SJSA1 (cell line): ENCODE measurements at places on chromosomes 11 and 22. TPM values are rescaled to one million over a fixed set of nuclear protein-coding genes. Genes with fewer than 3 reads are reported as not detected.

DNA sequence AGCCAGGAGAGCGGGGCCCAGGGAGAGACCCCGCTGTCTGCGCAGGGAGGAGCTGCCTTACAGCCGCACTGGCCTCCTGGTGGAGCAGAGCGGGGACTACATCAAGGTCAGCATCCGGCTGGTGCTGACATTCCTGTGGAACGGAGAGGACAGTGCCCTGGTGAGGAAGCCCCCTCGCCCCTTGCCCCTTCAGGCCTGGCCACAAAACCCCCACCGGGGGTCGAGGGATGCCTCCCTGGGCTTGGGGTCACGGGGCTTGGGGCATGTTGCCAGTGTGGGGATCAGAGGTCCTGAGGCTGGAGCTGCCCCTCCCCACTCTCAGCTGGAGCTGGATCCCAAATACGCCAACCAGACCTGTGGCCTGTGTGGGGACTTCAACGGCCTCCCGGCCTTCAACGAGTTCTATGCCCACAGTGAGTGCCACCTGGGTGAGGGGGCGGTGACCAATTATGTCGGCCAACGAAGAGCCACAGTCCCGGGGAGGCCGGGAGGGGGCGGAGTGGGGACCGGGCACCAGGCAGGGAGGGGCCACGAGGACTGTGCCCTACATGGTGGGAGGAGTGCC lies 4.2 kb downstream of the MUC5B start:
- DNase-seq = no peak

- no peak for DNase-seq
Measured at GRCh38 chr11:20008190-20008870, 151.9 kb downstream of the DBX1 start.

DNA sequence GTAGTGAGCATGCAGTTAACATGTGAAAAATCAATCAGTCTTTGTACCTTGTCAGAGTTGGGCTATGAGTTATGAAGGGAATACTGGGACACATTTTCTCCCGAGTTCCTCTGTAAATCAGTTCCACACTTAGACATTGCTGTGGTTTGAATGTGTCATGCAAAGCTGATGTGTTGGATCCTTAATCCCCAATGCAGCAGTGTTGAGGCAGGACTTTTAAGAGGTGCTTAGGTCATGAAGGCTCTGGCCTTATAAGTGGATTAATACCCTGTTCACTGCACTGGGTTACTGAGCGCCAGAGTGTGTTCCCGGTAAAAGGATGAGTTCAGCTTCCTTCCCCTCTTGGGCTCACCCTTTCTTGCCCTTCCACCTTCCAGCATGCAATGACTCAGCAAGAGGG lies 742.1 kb upstream of the TENM4 start:
- no peak for DNase-seq

DNA sequence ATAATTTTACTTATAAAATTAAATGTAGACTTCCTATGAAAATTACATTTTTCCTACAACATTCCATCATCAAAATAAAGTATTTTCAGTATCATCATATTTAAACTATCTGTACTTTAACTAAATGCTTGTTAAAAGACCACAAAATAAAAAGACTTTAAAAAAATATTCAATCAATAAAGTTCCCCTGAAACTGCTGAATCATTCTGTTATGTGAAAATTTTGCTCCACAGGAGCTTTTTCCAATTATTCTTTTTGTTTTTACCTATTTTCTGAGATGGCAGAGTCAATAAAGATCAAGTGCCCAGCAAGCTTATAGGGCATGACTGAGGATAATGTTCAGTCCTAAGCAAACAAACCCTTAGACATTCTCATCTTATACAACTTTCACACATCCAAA lies 27.3 kb downstream of the ALKBH8 start:
- no peak for DNase-seq

- peak; percentile 78 for DNase-seq
Measured at GRCh38 chr22:19962246-19962908, 20.8 kb upstream of the TXNRD2 start.

DNA sequence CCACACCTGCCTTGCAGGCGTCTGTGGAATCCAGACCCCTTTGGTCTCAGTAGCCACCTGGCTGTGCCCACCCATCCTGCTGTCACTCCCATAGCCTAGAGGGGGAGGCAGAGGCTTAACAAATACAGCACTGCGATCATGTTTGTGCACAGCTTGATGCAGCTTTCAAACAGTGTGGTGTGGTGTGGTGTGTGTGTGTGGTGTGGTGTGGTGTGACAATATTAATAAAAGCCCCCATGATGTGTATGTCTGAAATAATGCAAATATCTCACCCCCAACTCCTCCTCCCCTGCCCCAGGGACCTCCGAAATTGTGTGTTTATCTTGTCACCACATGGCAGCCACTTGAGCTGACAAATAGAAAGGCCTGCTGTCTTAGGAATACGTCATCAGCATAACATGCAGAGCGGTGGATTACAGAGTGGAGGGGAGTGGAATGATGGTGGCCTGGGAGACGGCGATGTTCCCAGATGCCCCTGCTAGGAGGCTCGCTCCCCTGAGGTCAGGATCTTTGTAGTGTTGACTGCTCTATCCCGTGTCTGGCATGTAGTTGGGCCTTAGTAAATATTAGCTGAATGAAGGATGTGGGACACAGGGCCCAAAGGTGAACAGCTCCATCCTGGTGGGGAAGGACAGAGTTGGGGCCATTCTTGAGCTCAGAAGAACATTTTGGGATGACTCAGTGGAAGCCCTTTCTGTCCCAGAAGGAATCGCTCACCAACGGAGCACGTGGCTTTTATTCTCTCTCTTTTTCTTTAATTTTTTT lies 2.8 kb downstream of the PDXP start:
- DNase-seq = peak; percentile 81

GRCh38 chr11:39442177-39442576 lies 2017.3 kb downstream of the LRRC4C start:
- no peak for DNase-seq

GRCh38 chr11:56122073-56122472 lies at the start of gene OR8H3:
TSS of gene OR8H3 (plus strand) at chr11:56122373. CDS start at chr11:56122373, 0 bp downstream.
- DNase-seq = no peak

DNA sequence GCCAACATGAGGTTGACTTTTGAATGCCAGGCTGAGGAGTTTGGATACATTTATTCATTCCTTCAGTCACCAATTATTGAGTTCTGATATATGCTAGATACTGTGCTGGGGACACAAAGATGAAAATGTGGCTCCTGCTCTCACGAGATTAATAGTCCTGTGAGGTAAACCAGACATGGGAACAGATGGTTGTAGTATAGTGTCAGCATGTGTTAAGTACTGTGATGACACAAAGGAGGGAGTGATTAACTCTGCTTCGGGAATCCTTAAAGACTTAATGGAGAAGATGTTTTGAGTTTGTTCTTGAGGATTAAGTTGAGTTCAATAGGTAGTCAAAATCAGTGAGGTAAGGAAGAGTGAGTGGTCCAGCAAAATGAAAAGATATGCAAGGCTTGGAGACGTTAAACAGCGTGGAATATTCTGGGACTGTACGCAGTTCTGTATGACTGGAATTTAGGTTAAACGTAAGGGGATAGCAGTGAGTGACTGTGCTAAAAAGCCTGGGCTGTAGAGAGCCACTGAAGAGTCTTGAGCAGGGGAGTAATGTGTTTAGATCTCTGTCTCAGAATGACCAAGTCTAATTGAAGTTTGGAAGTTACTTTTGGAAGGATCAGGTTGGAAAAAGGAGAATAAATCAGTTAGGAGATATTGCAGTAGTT lies 11.8 kb downstream of the RNF121 start:
- DNase-seq = no peak

DNA sequence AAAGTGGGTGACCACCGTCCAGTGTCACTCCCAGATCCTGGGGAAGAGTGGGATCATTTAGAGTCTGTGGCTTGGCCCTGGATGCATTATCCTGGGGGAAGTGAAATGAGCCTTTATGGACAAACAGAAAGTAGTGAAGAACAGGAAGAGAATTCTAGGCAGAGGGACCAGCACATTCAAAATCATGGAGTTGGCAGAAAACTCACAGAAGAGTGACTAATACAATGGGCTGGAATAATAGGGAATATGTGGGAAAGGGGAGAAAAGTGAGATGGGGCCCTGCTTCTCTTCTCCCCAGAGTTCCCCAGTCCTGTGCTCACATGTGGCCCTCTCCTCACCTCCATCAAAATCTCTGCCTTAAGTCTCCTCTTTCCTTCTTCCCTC lies 84.3 kb downstream of the CCDC81 start:
- no peak for DNase-seq

The ARFGAP2 gene
- total RNA-seq = 58.5 and 134 TPM in 2 replicates

The FADS1 gene
- 46.7 and 61.5 TPM in 2 replicates for total RNA-seq

The OR6A2 gene
- not detected in 2 replicates for total RNA-seq

The CLDN5 gene
- not detected in 2 replicates for total RNA-seq

The TYMP gene
- 3.2 and 12.6 TPM in 2 replicates for total RNA-seq

The ABCG4 gene
- 0.05 TPM in 1 of 2 replicates, not detected in the other for total RNA-seq

The SCN4B gene
- total RNA-seq = not detected in 2 replicates
